ENCODE measurements at places on chromosomes 5 and 9. TPM values are rescaled to one million over a fixed set of nuclear protein-coding genes. Genes with fewer than 3 reads are reported as not detected.

- no peaks in the 10 kb centered on the region for H3K36me3 ChIP-seq
- H3K27ac ChIP-seq, result no peak overlapping the region
- H3K27me3 ChIP-seq, result no peaks in the 10 kb centered on the region
- H3K4me1 ChIP-seq, result no peaks in the 10 kb centered on the region
Observed at GRCh38 chr5:52063186-52063585, 679.9 kb downstream of the ISL1 start.

- no peak for DNase-seq
- H3K4me3 ChIP-seq, result peak overlapping the region; percentile 26
- H3K27me3 ChIP-seq, result no peaks in the 10 kb centered on the region
- peak overlapping the region; percentile 39 for H3K27ac ChIP-seq
Observed at GRCh38 chr5:172170251-172170701, 17.7 kb downstream of the STK10 start.

GRCh38 chr5:141095263-141095641, 837 bp downstream of the PCDHB2 start:
- H3K36me3 ChIP-seq, result no peaks in the 10 kb centered on the region
- no peak overlapping the region for H3K27ac ChIP-seq

GRCh38 chr9:101365181-101365580, 19.6 kb downstream of the BAAT start:
- H3K36me3 ChIP-seq, result no peaks in the 10 kb centered on the region
- H3K4me3 ChIP-seq, result no peak overlapping the region
- H3K4me1 ChIP-seq, result no peaks in the 10 kb centered on the region
- no peaks in the 10 kb centered on the region for H3K27me3 ChIP-seq
- no peak for DNase-seq

DNA sequence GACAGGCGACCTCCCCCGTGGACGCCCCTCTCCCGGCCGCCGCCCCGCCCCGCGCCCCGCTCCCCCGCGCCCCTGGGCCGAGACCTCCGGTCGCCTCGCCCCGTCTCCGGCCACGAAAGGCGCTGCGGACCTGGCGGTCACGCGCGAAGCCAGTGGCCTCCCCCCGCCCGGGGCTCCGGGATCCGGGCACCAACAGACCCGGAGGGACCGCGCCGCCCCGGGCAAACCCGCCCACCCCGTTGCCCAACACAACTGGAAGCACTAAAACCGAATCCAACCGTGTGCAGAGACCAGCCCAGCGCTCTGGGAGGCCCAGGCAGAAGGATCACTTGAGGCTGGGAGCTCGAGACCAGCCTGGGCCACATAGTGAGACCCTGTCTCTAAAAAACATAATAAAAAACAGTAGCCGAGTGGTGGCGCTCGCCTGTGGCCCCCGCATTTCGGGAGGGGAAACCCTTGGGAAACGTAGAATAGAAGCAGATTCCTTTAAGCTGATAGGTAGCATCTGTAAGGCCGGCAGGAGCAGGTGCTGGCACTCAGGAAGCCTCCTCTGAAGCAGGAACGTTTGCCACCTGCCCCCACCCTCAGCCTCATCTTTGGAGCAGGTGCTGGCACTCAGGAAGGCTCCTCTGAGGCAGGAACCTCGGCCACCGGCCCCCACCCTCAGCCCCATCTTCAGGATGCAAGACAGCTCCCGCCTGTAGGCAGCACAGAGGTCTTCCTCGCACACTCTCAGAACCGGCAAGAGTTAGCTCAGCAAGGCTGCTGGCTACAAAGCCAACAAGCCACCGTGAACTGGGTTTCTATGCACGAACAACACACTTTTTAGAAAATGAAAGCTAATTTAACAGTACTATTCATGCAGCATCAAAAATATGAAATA, 4.6 kb upstream of the SLC9A3 start:
- H3K27ac ChIP-seq, result no peak overlapping the region
- no peaks in the 10 kb centered on the region for H3K36me3 ChIP-seq
- no peak overlapping the region for H3K4me3 ChIP-seq
- peaks cover 7% of the 10 kb centered on the region for H3K27me3 ChIP-seq

DNA sequence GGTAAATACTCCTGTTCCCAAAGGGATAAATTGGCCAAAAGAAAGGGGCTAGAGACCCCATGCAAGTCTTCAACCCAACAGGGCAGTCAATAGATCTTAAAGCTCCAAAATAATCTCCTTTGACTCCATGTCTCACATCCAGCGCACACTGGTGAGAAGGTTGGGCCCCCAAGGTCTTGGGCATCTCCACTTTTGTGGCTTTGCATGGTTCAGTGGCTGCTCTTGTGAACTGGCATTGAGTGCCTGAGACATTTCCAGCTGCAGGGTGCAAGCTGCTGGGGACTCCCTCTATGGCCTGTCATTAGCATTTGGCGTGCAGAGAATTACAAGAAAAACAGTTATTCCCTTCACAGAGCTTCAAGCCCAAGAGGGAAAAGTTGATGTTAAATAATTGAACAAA, 224.7 kb downstream of the MTRR start:
- DNase-seq, result no peak
- no peak overlapping the region for H3K27ac ChIP-seq
- H3K36me3 ChIP-seq, result no peaks in the 10 kb centered on the region

DNA sequence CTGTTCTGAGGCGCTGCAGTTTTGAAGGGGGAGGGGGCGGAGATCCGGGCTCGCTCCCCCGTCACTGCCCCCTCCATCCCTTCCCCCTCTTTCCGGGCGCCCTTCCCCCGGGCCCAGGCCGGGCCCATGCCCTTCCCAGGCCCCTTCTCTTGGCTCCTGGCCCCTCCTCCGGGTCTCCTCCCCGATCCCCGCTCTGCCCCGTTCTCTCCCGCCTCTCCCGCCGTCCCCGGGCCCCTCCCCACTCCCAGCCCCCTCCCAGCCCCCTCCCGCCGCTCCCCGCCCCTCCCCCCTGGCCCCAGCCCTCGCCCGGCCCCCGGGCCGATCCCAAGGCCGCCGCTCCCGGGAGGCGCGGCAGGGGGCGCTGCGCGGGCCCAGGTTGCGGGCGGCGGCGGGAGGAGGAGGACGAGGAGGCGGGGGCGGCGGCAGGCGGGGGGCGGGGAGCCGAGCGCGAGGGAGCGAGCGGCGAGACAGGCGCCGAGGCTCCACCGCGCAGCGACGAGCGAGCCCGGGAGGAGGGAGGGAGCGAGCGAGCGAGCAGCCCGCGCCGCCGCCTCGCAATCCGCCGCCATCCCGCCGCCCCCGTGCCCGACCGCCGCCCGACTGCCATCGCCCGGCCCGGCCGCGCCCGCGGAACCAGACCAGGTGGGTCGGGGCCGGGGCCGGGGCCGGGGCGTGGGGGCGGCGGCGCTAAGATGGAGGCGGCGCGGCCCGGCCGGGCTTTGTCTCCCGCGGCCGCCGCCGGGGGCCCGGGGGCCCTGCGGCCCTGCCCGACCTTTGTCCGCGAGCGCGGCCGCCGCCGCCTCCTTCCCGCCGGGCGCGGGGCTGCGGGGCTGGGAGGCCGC, at the start of gene PRRC2B:
Gene PRRC2B, plus strand, starts transcription at position 465 of the 842 bp plus-strand sequence. CDS start 36,059 bp downstream, outside the sequence.
- H3K36me3 ChIP-seq, result no peaks in the 10 kb centered on the region
- peaks cover 52% of the 10 kb centered on the region for H3K4me1 ChIP-seq
- H3K4me3 ChIP-seq, result peak within 1 kb of the TSS; percentile 88
- no peaks in the 10 kb centered on the region for H3K27me3 ChIP-seq

DNA sequence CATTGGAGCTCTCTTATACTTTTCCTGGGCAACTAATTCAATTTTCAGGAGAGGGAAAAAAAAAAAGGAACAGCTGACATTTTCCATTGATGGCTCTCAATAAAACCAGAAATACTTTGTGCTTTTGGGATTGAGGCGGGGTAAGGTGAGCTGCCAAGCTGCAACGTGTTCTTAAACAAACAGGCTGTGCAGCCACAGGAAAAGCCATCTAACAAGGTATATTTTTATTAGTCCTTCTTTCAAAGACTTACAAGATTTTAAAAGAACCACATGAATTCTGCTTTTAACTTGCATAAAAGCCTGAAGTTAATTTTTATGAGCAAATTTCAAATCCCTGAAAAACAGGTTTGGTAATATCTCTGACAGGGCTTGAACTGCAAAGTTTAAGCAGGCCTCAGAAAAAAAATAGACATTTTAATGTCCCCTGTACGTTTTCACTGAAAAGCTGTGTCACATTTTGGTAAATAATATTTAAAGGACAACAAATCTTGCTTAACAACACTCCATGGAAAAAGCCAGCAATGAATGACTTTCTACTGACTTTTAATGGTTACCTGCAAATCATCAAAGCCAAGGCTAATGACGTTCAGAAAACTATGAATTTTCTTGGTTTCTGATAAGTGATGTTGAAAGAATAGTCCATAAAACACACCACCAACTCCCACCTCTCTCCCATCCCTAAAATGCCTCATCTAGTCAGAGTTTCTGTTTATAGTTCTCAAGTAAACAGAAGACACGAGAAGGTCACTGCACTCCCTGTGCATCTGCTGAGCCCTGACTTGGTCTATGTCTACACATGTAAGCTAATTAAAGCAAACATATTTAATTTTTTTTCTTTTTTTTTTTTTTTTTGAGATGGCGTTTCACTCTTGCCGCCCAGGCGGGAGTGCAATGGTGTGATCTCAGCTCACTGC, 433.6 kb downstream of the PIK3R1 start:
- peaks cover 7% of the 10 kb centered on the region for H3K27me3 ChIP-seq
- no peak overlapping the region for H3K27ac ChIP-seq
- H3K36me3 ChIP-seq, result no peaks in the 10 kb centered on the region
- no peak for DNase-seq
- H3K4me3 ChIP-seq, result no peak overlapping the region

DNA sequence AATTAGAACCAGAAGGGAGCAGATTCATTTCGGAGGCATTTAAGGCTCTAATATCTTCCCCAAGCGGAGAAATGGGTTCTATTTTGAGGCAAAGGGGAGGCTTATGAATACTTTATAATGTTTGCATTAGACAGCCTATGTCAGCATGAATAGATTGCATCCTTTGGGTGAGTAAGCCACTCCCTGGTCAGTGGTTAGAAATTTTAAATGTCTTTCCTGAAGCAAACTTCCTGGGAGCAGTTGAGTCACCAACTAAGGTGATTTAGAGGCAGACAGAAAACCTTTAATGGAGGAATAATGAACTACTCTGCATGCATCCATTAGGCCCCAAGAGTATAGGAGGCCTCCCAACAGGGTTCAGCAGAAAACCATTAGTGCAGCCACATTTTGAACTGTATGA, 204.9 kb downstream of the ELAVL2 start:
- H3K4me1 ChIP-seq, result no peaks in the 10 kb centered on the region
- H3K4me3 ChIP-seq, result no peak overlapping the region
- DNase-seq, result no peak
- H3K27me3 ChIP-seq, result no peaks in the 10 kb centered on the region

- H3K27me3 ChIP-seq, result peaks cover 8% of the 10 kb centered on the region
- H3K36me3 ChIP-seq, result no peaks in the 10 kb centered on the region
- no peak for DNase-seq
- H3K4me1 ChIP-seq, result no peaks in the 10 kb centered on the region
- H3K27ac ChIP-seq, result no peak overlapping the region
Observed at GRCh38 chr5:176184608-176185132, 53.6 kb upstream of the SIMC1 start.

- H3K4me1 ChIP-seq, result peaks cover 11% of the 10 kb centered on the region
- H3K36me3 ChIP-seq, result no peaks in the 10 kb centered on the region
- no peak for DNase-seq
- no peaks in the 10 kb centered on the region for H3K27me3 ChIP-seq
- H3K4me3 ChIP-seq, result no peak overlapping the region
Observed at GRCh38 chr9:123678038-123678877, 251.7 kb downstream of the DENND1A start.

- H3K36me3 ChIP-seq, result no peaks in the 10 kb centered on the region
- no peak overlapping the region for H3K4me3 ChIP-seq
- no peak overlapping the region for H3K27ac ChIP-seq
- H3K4me1 ChIP-seq, result no peaks in the 10 kb centered on the region
- H3K27me3 ChIP-seq, result no peaks in the 10 kb centered on the region
Observed at GRCh38 chr5:4095918-4096630, 500.4 kb downstream of the IRX1 start.

DNA sequence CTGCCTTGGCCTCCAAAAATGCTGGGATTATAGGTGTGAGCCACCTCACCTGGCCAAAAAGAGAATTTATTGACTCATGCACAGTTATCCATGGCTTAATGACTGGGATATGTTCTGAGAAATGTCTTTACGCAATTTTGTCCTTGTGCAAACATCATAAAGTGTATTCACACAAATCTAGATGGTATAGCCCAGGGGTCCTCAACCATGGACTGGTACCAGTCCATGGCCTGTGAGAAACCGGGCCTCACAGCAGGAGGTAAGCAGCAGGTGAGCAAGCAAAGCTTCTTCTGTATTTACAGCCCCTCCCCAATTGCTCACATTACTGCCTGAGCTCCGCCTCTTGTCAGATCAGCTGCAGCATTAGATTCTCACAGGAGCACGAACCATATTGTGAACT, 12.4 kb upstream of the SIL1 start:
- H3K4me1 ChIP-seq, result no peaks in the 10 kb centered on the region
- H3K4me3 ChIP-seq, result no peak overlapping the region
- H3K27ac ChIP-seq, result no peak overlapping the region
- H3K27me3 ChIP-seq, result peaks cover 4% of the 10 kb centered on the region
- DNase-seq, result no peak
- H3K36me3 ChIP-seq, result no peaks in the 10 kb centered on the region

- no peaks in the 10 kb centered on the region for H3K27me3 ChIP-seq
- H3K27ac ChIP-seq, result no peak overlapping the region
- H3K36me3 ChIP-seq, result no peaks in the 10 kb centered on the region
- H3K4me1 ChIP-seq, result no peaks in the 10 kb centered on the region
Observed at GRCh38 chr5:168793841-168794837, 215.0 kb upstream of the PANK3 start.

- no peaks in the 10 kb centered on the region for H3K36me3 ChIP-seq
- H3K4me1 ChIP-seq, result no peaks in the 10 kb centered on the region
- H3K27ac ChIP-seq, result no peak overlapping the region
- H3K27me3 ChIP-seq, result no peaks in the 10 kb centered on the region
Observed at GRCh38 chr5:107028938-107029337, 641.8 kb downstream of the EFNA5 start.

DNA sequence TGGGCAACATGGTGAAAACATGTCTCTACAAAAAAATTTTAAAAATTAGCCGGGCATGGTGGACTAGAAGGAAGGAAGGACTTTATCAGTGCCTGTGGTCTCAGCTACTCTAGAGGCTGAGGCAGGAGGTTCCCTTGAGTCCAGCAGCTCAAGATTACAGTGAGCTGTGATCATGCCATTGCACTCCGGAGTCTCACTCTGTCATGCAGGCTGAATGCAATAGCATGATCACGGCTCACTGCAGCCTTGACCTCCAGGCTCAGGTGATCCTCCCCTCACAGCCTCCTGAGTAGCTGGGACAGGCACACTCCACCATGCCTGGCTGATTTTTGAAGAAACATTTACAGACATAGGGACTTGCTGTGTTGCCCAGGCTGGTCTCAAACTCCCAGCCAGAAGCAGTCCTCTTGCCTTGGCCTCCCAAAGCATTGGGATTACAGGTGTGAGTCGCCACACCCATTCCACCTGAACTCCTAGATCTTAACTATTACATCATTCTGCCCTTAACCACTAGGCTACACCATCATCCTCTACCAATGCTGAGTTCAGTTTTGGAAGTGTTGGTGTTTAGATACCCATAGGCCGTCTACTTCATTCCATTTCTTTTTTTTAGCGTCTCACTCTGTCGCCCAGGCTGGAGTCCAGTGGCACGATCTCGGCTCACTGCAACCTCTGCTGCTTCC, 2.0 kb upstream of the URM1 start:
- peaks cover 28% of the 10 kb centered on the region for H3K4me1 ChIP-seq
- no peaks in the 10 kb centered on the region for H3K36me3 ChIP-seq
- H3K4me3 ChIP-seq, result no peak overlapping the region
- H3K27me3 ChIP-seq, result no peaks in the 10 kb centered on the region

- no peaks in the 10 kb centered on the region for H3K27me3 ChIP-seq
- no peak for DNase-seq
- no peak overlapping the region for H3K27ac ChIP-seq
- no peaks in the 10 kb centered on the region for H3K4me1 ChIP-seq
Observed at GRCh38 chr9:18463991-18464390, 10.0 kb upstream of the ADAMTSL1 start.

The ZNF883 gene
- 0.52 TPM for total RNA-seq

The ADGRV1 gene
- total RNA-seq, result 0.52 TPM

The HK3 gene
- total RNA-seq, result 0.30 TPM

The ZNF622 gene
- 42.0 TPM for total RNA-seq

The PCDHGA4 gene
- total RNA-seq, result not detected

The MED7 gene
- 9.0 TPM for total RNA-seq

Data from CD4-positive, CD25-positive, alpha-beta regulatory T cell (primary cell).